ENCODE measurements at places on chromosomes 7 and 10.

- DNase-seq, result no peak
Measured at GRCh38 chr10:72315054-72315453, 39.7 kb downstream of the DNAJB12 start.

DNA sequence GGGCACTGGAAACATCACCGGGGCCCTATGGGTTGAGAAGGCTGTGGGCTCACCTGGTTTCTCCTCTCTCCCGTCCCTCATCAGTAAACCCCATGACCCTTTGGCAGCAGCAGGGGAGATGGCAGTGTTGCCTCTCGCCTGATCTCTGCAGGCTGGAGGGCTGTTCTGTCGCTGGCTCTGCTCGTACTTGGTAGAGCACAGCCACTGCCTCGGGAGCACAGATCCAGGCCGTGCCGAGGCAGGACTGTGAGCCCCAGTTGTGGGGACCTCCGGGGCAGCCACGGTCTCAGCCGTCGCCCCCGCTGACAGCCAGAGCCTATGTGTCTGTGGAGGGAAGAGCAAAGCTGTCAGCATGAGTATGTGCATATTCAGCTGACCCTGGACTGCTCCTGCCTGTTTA, 94.9 kb downstream of the PTPRE start:
- no peak for DNase-seq

- DNase-seq, result no peak
Measured at GRCh38 chr7:16063716-16064675, 357.3 kb downstream of the CRPPA start.

GRCh38 chr7:78492146-78492545, 693.6 kb downstream of the PHTF2 start:
- DNase-seq, result no peak

GRCh38 chr7:15508258-15508657, 53.6 kb downstream of the AGMO start:
- DNase-seq, result no peak

DNA sequence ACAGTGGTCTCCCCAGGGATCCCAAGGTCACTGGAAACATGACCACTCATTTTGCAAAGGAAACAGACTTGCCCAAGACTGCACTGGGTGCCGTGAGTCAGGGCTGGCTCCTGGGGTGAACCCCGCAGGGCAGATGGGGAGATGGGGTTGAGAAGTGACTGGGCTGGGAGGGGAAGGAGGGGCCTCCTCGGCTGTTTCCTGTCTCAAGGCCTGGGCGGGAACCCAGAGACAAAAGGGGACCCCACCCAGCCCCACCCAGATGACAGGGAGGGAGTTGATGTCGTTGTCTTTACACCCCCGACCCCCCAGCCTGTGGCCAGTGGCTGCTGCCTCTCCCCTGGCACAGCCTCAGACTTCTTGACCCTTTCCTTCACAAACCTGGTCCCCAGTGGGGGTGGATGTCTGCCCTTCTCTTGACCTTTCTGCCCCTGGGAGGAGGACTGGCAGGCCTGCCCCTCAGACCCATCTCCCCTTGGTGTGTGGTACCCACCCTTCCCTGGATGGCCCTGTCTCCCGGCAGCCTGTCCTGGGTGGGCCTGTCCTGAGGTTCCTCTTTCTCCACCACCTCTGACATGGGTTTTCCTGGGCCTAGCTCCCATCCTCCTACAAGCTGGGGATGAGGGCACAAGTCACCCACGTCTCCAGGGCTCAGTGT, 1.4 kb downstream of the MYO1G start:
- no peak for DNase-seq

Data from activated naive CD8-positive, alpha-beta T cell treated with anti-CD3 and anti-CD28 coated beads, Interleukin-2, amount 50 U/mL, for 16 hours (primary cell).